ENCODE measurements at places on chromosomes 1 and 21. TPM values are rescaled to one million over a fixed set of nuclear protein-coding genes. Genes with fewer than 3 reads are reported as not detected.

CACNA1S gene
- total RNA-seq: 5.3 TPM

- no peak for DNase-seq
Measured at GRCh38 chr1:57157818-57158603, 192.2 kb upstream of the C8B start.

DNA sequence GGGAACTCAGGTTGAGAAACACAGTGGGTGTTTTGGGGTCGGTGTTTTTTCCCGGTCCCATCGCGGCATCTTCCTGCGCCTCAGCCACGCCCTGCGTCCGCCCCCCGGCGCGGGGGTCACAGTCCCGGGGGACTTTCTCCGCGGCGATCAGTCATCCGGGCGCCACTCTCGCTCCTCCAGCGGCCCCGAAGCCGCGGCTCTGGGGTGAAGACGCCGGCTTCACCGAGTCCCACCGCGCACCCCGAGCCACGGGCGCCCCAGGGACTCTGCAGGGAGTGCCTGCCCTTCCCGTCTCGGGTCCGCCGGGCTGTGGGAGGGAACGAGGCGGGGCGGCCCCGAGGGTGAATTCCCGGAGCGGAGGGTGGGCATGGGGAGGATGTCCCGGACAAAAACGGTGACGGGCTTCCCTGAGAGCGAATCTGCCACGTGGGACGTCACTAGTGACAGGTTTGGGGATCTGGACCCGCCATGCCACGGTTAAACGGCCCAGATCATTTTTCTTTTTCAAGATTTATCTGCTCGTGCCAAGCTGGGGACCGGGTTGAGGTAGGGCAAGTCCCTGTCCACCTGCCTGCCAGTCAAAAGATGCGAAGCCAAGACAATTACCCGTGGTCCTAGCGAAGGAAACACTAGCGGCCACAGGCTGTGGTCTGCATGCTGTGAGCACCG is 717 bp upstream of the BATF3 start:
- DNase-seq: no peak

DNA sequence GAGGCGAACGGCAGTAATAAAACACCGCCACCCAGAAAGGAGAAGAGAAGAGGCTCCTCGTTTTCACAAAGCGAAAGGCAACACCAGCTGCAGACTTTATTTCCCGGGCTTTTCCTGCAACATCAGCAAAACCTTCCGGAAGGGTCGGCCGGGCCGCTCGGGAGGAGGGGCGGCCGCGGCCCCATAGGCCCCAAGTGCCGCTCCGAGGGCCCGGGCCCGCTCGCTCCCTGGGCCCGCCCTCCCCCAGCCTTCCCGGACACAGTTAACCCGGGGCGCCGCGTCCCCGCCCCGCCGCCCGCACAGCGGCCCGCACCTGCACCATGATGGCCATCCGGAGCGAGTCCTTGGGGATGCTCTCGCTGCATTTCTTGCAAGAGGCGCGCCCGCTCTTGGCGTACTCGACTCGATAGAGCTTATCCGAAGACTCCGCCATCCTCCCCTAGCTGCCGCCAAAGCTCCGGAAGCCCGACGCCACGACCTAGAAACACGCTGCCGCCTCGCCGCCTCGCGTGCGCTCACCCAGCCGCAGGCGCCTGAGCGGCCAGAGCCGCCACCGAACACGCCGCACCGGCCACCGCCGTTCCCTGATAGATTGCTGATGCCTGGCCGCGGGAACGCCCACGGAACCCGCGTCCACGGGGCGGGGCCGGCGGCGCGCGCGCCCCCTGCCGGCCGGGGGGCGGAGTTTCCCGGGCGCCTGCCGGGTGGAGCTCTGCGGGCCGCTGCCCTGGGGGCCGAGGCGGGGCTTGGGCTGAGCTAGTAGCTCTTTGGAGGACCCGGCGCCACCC is at the start of gene PARP1:
TSS of gene PARP1 (minus strand) at position 597 of the 788 bp plus-strand sequence. CDS start at position 433, 164 bp downstream.
- peak; percentile 84 for DNase-seq

DNA sequence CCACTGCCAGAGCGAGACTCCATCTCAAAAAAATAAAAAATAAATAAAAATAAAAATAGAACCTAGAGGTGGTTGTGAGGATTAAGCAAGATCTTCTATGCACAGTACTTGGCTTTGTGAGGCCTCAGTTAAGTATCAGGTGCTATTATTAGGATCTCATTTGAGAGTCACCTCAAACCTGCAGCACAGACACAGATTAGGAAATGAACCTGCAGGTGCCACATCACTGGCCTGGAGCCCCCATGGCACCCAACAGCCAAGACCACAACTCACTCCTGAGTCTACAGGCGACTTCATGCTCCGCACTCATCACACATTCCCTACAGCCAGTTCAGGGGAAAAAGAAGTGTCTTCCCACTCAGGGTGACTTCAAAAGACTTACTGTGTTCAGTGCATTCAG is 176.8 kb downstream of the SLC45A1 start:
- no peak for DNase-seq

DNA sequence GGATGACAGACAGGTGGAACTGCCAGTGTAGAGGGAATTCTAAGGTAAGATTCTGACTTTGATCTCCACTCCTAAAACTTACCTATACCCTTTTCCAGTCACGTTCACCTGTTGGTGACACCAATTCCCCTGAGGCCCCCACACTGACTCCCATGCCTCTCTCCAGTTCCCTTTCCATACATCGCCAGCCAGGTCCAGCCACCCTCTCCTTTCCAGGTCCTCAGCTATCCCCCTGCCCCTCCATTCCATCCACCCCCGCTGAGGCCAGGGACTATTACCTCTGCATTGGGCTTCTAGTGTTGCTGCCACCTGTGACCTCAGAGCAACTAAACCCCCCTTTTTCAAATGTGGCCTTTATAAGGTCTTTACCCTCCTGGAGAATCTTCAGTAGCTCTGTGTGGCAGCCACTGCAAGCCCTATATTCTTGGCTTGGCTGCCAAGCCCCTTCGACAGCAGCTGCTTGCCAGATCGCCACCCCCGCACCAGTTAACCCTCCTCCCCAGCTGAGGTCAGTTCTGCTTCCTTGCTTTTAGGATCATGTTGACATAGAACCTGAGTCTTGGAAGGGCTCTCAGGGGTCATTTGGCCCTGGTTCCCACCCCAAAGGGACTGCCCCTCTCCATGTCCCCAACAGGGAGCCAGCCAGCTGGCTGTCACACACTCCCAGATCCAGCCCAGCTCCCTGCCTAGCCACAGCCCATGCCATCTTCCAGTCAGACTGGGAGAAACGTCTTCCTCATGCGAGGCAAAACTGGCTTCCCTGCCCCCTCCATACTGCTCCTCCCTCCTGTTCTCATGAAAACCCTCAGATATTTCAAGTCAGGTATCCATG is 14.7 kb downstream of the CSF1 start:
- no peak for DNase-seq

Measured in skin of body (tissue), 3 donors.